Activated T-cell treated with anti-CD3 and anti-CD28 coated beads, Interleukin-2, amount 50 U/mL, for 1 hour (primary cell): ENCODE measurements at places on chromosomes 16 and 17.

- no peak for DNase-seq
Measured at GRCh38 chr16:67200491-67200890, 1.6 kb downstream of the ELMO3 start.

- no peak for DNase-seq
Measured at GRCh38 chr17:61744252-61744651, 119.1 kb downstream of the BRIP1 start.

- DNase-seq, result no peak
Measured at GRCh38 chr17:77312786-77313599, 172.2 kb downstream of the SEC14L1 start.

DNA sequence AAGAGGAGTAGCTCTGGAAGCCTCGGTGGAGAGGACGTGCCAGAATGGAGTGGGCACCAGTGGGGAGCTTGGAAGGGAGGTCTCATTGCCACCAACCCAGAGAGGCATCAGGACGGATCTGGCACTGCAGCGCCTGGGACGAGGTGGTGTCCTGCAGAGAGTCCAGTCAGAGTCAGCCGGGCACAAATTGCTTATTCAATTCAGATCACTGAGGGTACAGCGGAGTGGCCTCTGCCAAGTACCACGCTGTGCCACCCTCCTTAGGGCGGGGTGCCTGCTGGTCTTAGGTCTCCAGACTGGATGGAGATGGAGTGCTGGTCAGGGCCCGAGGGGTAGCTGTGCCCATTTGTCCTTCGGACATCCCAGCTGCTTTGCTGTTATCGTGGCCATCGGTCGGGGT, 18.9 kb upstream of the SPPL2C start:
- no peak for DNase-seq

GRCh38 chr17:18891541-18891940, 33.6 kb downstream of the PRPSAP2 start:
- no peak for DNase-seq

DNA sequence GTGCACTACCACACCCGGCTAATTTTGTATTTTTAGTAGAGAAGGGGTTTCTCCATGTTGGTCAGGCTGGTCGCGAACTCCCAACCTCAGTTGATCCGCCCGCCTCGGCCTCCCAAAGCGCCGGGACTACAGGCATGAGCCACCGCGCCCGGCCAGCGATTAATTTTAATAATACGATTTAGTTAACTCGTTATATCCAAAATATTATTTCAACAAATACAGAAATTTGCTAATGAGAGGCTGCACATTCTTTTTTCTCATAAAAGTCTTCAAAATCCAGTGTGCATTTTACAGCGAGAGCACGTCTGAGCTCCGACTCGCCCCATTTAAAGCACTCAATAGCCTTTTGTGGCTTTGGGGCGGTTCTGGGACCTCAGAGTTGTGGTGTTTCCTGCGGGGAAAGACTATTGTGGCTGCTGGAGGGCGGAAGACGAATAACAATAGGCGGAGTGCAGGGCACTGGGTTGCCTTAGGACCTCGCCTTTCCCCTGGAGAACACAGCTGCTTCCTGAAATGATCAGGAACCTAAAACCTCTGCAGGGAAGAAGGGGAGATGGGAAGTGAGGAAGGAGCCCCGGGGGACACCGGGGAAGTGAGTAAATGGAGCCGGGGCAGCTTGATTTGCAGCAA, 2.9 kb upstream of the ZSCAN10 start:
- DNase-seq, result no peak

GRCh38 chr17:30336369-30337171, 2.7 kb upstream of the TMIGD1 start:
- peak; percentile 44 for DNase-seq

DNA sequence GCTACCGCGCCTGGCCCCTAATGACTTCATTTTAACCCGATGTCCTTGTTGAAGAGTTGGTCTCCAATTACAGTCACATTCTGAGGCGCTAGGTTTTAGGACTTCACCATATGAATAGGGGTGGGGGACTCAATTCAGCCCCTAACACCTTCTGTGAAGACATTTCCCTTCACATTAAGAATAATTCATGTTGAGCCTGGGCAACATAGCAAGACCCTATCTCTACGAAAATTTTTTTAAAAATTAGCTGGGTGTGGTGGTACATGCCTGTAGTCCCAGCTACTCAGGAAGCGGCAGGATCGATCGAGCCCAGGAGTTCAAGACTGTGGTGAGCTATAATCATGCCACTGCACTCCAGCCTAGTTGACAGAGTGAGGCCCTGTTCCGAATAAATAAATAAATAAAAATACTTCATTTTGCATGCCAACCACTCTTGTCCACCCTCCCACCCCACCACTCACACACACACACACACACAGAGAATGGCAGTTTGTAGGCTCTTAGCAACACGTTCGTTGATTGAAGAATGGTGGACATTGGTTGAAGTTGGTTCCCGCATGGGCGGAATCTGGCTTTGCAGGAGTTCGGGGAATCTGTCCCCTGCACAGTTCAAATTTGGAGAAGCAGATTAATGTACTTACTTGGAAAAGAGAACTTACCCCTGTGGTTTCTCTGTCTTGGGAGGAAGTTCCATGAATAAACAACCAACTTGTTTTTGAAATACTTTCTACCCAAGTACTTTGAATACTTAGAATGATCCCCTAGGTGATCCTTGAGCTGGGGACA, 27.8 kb upstream of the TVP23A start:
- no peak for DNase-seq

DNA sequence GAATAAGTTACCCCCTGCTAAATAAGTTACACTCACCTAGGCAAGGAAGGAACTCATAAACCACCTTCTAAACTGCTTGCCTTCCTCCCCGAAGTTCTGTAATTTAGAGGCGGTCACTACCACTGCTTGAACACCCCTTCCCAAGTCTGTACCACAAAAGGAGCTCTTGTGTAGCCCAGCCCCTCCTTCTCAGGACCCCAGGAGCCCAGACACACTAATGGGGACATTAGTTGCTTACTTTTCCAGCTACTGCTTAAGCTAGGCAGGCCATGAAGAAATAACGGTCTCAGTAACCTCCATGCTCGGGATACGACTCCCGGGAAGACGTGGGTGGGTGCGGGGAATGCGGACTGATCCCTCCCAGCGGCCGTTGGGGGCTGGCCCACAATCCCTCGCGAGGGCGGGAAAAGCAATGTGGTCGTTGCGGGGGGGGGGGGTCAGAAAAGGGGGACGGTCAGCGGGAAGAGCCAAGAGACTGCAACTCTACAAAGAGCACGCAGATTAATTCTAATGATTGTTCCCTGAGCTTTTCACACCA, at the start of gene TEX14:
Gene TEX14, minus strand, starts transcription at position 345 of the 538 bp plus-strand sequence. CDS start 40,044 bp downstream, outside the sequence.
- DNase-seq, result no peak

GRCh38 chr17:43825567-43825966, 7.4 kb downstream of the MPP3 start:
- no peak for DNase-seq

DNA sequence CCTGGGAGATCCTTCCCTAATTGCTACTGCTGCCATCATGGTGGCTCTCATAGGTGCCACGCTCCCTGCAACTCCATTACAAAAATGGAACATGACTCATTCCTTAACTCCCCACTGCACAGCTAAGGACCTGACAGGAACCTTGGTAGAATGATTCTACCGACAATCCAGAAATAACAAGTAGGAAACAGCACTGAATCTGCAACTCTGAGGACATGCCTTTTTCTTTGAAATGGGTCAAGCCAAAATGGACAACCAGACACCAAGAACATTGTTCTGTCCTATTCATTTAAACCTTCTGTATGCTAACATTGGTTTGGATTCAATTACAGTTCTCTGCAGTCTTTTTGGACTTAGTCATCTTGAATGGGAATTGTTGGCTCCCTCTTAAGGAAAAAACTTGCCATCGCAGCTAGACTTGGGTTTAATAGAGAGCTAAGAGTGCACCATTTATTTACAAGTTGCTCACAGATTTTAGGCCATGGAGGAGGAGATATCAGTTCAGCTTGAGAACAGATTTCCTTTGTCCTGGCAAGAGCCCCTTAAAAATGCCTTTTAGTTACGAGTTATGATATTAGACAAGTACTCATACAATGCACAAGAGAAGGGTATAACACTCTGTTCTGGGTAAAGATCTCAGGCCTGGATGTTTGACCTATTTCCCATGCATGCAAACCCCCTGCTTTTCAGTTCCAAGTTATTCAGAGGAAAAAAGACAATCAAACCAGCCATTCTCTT, 20.9 kb upstream of the NSRP1 start:
- no peak for DNase-seq

- no peak for DNase-seq
Measured at GRCh38 chr17:67030641-67031040, 13.7 kb upstream of the CACNG1 start.

DNA sequence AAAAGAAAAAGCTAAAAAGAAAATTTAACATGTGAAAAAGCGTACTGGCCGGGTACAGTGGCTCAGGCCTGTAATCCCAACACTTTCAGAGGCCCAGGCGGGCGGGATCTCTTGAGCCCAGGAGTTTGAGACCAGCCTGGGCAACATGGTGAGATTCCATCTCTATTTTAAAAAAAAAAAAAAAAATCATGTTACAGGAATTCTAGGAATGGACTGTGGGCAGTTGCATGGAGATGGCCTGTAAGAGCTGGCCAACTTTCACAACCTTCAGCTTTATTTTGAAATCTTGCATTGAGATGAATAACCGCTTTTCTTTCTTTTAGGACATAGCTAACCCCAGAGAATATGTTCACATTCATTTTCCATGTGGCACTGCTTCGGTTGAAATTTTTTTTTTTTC, 8.2 kb upstream of the CIAO3 start:
- DNase-seq, result no peak

- DNase-seq, result no peak
Measured at GRCh38 chr17:68519911-68520310, 7.7 kb downstream of the PRKAR1A start.

DNA sequence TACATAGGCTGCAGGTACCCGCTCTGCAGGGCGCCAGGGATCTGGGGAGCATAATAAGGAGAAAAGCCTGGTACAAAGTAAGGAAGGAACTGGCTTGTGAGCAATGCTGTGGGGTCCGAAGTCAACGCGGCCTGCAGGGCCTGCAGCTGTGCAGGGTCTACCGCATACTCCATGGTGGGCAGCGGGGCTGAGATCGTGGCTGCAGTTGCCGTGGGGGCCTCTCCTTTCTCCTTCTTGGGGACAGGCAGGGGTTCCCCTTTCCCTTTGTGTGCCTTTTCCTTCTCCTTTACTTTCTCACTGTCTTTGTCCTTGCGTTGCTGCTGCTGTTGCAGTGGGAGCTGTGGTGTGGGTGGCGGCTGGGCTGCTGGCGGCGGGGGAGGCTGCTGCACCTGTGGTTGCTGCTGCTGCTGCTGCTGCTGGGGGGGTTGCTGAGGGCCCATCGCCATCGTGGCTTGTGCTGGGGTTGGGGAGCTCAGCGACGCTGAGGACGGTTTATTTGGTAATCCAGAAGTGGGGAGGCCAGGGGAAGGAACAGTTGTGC, 259.6 kb downstream of the ZFHX3 start:
- no peak for DNase-seq
